ENCODE measurements at places on chromosomes 1 and 21. TPM values are rescaled to one million over a fixed set of nuclear protein-coding genes. Genes with fewer than 3 reads are reported as not detected.

CCDC181 gene
- total RNA-seq = 0.12 TPM

AADACL3 gene
- total RNA-seq = not detected

KIAA1614 gene
- total RNA-seq = 0.79 TPM

ZNF670 gene
- total RNA-seq = 3.5 TPM

DPT gene
- total RNA-seq = not detected

EFCAB7 gene
- total RNA-seq = 3.0 TPM

FBLIM1 gene
- 19.6 TPM for total RNA-seq

SPATC1L gene
- 0.46 TPM for total RNA-seq

CLCNKB gene
- total RNA-seq = not detected

UBXN10 gene
- total RNA-seq = not detected

CSF1 gene
- 17.9 TPM for total RNA-seq

PCNX2 gene
- total RNA-seq = 9.0 TPM

EXOSC10 gene
- 39.1 TPM for total RNA-seq

DMRTA2 gene
- 0.13 TPM for total RNA-seq

All from A549 treated with Hydrocortisone at 1 μM for 4 hours (cell line).